ENCODE measurements at places on chromosomes 11 and 22.

GRCh38 chr11:69516526-69516925 is 35.1 kb downstream of the LINC01488 start:
- H3K27me3 ChIP-seq, result peaks cover 26% of the 10 kb centered on the region
- DNase-seq, result no peak
- no peak overlapping the region for H3K27ac ChIP-seq
- no peak overlapping the region for H3K4me3 ChIP-seq

- DNase-seq, result no peak
- H3K4me1 ChIP-seq, result no peaks in the 10 kb centered on the region
- H3K27ac ChIP-seq, result no peak overlapping the region
- no peak overlapping the region for H3K4me3 ChIP-seq
- no peaks in the 10 kb centered on the region for H3K27me3 ChIP-seq
- no peaks in the 10 kb centered on the region for H3K36me3 ChIP-seq
Observed at GRCh38 chr11:110777775-110778174, 65.5 kb upstream of the ARHGAP20 start.

DNA sequence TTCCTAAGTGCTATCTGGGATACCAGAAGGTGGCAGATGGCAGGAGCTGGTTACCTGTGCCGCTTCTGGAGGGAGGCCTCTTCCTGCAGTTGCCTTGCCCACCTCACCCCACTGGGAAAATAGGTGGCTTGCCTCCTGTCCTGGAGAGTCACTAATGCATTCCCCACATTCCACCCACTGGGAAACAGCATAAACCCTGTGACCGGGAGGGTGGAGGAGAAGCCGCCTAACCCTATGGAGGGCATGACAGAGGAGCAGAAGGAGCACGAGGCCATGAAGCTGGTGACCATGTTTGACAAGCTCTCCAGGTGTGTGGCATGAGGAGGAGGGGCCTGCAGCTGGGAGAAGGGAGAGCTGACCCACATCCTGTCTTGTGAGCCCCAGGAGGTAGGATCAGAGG is 5.6 kb downstream of the RIC8A start:
- no peak overlapping the region for H3K4me3 ChIP-seq
- H3K4me1 ChIP-seq, result peaks cover 11% of the 10 kb centered on the region
- DNase-seq, result no peak
- H3K36me3 ChIP-seq, result no peaks in the 10 kb centered on the region
- H3K27ac ChIP-seq, result no peak overlapping the region

GRCh38 chr22:25112538-25113253 is 87.0 kb upstream of the CRYBB3 start:
- no peaks in the 10 kb centered on the region for H3K36me3 ChIP-seq
- no peaks in the 10 kb centered on the region for H3K27me3 ChIP-seq
- DNase-seq, result no peak

- peak overlapping the region; percentile 37 for H3K4me3 ChIP-seq
- H3K36me3 ChIP-seq, result no peaks in the 10 kb centered on the region
- peak overlapping the region; percentile 90 for H3K27ac ChIP-seq
- peaks cover 82% of the 10 kb centered on the region for H3K4me1 ChIP-seq
- DNase-seq, result no peak
- no peaks in the 10 kb centered on the region for H3K27me3 ChIP-seq
Observed at GRCh38 chr11:130635937-130636630, 187.6 kb downstream of the ADAMTS15 start.

DNA sequence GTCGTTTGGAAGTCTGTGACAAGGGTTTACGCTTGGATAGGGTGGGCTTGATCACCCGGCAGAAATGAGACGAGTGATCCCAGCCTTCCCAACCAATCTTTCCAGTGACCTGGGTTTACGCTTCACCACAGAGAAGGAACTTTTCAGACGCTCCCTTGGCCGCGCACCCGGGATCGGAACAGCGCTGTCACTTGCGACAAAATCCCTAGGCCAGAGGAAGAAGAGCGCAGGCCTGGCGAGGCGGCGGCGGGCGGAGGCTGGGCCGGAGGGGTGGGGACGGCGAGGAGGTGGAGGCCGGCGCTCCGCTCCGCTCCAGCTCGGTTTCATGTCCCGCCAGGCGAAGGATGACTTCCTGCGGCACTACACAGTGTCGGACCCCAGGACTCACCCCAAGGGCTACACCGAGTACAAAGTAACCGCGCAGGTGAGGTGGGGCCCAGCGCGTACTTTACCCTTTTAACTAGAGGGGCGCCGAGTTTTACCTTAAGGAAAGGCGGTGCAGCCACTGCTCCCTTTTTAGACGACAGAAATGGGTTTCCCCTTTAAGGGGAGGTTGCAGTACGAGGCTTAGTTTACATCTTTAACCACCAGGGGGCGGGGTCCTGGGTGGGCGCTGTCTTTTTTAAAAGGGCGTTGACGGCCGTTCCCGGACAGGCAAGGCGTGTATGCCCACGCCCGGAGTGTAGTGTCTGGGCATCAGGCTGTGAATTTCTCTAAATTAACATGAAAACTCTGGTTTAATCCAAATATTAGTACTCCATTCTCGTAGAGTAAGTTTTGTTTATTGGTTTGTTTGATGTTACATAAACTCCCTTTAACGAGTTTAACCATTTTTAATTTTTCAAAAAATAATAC is at the start of gene SNX15:
TSS of gene SNX15 (plus strand) at position 227 of the 855 bp plus-strand sequence. CDS start at position 326, 99 bp downstream.
- DNase-seq, result peak; percentile 95
- H3K36me3 ChIP-seq, result no peaks in the 10 kb centered on the region
- peak within 1 kb of the TSS; percentile 36 for H3K27ac ChIP-seq
- peaks cover 9% of the 10 kb centered on the region for H3K4me1 ChIP-seq
- no peaks in the 10 kb centered on the region for H3K27me3 ChIP-seq
- peak within 1 kb of the TSS; percentile 64 for H3K4me3 ChIP-seq

GRCh38 chr11:110580571-110580970 is 131.7 kb downstream of the ARHGAP20 start:
- no peaks in the 10 kb centered on the region for H3K36me3 ChIP-seq
- H3K4me1 ChIP-seq, result no peaks in the 10 kb centered on the region
- no peak overlapping the region for H3K27ac ChIP-seq
- no peak for DNase-seq

All from PC-9 (cell line).